ENCODE measurements at places on chromosomes 7 and 10.

GRCh38 chr10:20254078-20254477, 437.8 kb downstream of the PLXDC2 start:
- no peak for DNase-seq

DNA sequence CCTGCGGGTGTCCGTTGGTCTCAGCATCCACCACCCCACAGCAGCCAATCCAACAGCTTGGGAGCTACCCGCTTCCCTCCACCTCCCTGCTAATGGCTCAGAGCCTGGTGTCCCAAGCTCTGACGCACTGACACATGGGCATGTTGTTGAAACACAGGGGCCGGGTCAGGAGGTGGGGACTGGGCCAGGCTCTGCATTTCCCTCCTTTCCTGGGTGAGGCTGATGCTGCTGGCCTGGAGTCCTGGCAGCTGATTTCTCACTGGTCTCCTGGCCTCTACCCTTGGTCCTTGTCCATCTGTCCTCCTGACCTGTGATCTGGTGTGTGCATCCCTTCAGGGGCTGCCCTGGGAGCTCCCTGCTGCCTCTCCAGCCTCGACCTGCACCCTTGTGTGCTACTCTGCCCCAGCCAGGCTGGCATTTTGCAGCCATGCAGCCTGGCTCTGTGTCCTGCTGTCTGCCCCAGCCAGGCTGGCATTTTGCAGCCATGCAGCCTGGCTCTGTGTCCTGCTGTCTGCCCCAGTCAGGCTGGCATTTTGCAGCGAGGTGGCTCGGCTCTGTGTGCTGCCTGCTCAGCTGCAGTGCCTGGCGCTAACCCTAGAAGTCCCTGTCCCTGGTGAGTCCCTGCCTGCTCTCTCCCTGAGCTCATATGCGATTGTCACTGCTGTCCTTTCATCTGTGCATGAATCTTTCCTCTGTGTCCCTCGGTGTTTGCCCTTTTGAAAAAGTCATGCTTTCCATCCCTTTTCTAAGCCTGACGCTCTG, 14.0 kb downstream of the AMZ1 start:
- no peak for DNase-seq

DNA sequence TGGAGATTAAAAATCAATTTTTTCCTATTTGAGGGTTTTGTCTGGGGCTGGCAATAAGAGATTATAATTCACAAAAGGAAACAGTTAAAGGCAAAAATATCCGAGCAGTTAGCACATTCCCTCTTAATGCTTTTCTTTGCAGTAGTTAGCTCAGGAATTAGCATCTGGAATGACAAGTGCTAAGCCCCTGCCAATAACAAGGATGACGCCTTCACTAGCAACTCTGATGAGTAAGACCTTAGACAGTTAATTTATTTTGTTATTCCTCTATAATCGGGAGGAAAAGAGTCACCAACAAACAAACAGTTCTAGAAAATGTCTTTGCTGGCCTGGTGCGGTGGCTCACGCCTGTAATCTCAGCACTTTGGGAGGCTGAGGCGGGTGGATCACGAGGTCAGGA, 151.3 kb downstream of the TRIL start:
- DNase-seq, result no peak

GRCh38 chr10:22685926-22686325, 28.5 kb downstream of the PIP4K2A start:
- DNase-seq, result no peak

DNA sequence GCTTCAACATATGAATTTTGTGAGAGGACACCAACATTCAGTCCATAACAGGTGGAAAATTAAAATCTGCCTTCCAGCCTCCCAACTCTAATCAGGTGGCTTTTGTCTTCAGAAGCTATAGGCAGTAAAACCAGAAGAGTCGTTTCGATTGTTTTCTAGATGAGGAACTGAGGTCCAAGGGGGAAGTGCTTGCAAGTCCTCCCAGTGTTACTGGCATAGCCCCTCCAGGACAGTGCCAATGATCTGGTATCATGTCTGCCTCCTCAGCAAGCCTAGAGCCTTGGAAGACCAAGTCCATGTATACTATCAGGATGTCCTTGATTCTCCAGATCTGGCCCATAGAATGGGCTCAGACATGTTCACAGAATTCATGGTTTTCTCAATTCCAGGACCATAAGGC, 16.9 kb downstream of the CYP26A1 start:
- no peak for DNase-seq

DNA sequence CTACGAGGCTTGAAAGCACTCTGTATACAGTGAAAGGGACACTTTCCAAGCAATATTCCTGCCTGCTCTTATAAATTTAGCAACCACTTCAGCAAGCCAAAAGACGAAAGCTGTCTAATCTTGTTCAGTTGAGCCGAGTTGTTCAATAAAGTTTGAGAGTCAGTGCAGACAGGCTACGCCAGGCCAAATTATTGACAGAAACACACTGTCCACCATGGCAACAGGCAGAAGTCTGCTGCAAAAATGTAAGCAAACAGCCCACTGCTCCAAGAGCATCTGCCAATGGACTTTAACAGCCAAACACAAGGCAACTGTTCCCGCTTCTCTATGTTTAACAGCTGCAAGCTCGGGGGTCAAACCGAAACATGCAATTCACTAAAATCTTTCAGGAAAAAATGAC, 85.7 kb downstream of the GLI3 start:
- DNase-seq, result no peak

GRCh38 chr10:34601691-34602090, 213.4 kb downstream of the PARD3 start:
- DNase-seq, result no peak

DNA sequence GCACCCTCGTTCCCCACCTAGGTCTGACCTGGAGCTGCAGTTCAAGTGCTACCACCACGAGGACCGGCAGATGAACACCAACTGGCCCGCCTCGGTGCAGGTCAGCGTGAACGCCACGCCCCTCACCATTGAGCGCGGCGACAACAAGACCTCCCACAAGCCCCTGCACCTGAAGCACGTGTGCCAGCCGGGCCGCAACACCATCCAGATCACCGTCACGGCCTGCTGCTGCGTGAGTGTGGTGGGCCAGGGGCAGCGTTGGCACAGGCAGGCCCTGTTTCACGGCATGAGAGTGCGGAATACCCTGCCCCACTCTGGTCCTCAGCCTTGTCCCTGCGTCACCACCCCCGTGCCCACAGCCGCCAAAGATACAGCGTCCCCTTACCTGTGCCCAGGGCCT, 46.6 kb upstream of the PPIF start:
- DNase-seq, result no peak

- no peak for DNase-seq
Measured at GRCh38 chr10:66283874-66284464, 641.9 kb upstream of the LRRTM3 start.

DNA sequence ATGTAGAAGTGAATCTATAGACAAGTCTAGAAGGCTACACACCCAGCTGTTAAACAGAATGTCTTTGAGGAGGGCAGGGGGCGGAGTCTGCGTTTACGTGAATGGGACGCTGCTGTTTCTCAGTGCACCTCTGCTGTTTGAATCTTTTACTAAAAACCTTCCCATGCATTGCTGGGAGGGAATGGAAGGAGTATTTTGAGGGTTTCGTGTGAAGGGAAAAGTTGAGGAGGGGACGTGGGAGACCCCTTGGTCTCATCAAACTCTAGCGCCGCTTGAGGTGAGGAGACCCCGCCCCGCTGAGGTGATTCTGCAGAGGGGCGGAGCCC, 492 bp upstream of the VCL start:
- no peak for DNase-seq

DNA sequence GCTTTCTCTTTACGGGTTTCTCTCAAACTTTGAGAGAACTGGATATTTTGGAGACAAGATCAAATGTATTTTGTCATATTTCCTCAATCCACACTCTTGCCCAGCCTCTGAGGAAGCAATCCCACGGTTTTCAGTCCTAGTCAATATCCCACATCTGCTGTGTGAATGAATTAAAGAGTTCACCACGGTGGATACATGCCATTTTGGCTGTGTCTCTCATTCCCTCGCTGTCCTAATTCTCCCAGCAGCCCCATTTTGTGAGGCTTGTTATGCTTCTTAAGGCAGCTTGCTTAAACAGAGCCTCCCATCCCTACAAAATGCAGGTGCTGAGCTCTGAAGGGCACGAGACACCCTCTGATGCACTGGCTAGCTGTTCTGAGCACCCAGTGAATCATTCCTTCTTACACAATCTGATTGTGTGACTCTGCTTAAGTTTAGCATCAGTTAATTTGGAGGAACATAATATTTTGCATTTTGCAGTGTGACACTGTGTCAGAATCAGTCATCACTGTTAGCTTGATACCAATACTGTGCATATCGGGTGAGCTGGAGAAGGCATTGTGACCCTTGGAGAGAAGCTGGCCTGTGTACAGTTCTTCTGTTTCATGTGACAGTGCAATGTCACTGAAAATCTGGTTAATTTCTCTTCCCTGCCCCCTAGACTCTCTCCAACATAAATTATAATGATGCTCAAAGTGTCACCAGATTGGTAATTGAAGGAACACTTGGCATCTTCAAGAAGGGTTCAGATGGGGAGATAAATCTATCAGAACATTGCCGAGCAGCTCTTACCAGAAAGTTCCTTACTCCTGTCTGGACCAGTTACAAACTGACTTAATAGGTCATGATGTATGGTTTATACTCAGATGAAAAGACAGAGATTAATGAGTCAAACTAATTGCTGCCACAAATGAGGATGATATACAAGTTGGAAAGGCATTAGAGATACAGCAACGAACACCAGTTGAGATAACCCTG, 103.7 kb upstream of the AOAH start:
- no peak for DNase-seq

DNA sequence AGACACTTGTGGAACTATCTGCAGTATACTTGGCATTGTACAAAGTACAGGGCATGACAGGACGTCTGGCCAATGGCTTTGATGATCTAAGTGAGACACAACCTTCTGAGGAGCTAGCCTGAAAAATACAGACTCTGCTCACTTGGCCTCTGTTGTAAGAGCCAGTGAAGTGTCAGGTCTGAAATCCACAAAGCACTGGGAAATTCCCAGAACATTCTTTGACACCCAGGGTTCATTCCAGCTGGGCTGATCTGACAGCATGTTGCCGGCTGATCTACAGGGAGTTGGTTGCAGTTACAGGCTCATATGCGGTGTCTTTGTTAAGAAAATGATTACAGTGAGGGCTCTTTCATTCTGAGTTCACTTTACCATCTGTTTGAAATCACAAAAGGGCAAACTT, 354.6 kb downstream of the PHF14 start:
- no peak for DNase-seq

DNA sequence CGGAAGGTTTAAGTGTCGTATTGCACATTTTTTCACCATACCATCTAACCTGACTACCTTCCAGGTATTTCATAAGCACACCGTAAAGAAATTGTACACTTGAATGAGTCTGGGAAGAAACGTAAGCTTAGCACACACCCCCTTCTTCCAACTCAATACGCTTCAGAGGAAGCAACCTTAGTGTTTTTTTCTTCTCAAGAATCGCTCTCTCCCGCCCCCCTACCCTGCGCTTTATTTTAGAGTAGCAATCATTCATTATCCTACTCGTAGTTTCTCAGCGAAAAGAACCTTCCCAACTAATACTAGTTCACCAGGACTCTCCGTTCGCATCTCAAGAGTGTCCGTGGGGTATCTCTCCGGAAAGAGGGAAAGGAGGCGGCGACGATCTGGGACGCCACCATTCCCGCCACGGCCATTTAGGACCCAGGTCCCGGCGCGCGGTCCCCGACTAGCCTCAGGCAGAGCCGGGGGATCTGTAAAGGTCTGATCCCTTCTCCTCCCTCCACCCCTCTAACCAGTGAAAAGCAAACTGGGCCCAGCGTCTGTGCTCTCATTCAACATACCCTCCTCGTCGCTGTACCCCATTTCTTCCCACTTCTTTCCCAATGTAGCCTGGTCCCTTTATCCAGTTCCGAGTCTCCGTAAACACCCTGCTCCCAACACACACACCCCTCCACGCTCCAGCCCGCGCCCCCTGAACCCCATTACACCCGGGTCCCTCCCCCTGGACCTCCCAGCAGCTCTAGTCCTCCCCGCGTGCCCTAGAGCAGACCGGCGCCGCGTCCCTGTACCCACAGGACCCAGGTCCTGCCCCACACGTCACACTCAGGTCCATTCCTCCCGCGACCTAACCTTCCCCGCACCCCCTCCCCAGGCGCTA, 16.0 kb downstream of the MYOZ1 start:
- no peak for DNase-seq

GRCh38 chr10:119461380-119461779, 81.1 kb downstream of the RGS10 start:
- DNase-seq, result no peak

DNA sequence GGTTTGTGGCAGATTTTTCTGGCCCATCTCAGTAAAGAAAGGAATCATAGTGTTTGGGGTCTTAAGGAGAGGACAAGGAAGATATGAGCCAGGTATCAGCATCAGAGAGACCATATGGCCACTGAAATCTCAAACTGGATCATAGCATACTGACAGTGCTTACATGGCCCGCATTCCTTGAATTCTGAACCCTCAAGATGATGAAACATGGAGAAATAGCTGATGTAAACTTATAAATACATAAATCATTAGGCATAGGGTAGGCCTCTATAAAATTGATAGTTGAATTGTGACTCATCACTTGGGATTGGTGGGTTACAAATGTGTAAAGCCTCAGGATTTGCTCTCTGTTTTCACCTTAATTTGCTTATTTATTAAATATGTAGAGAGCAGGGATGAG, 688.5 kb downstream of the CNTNAP2 start:
- no peak for DNase-seq

DNA sequence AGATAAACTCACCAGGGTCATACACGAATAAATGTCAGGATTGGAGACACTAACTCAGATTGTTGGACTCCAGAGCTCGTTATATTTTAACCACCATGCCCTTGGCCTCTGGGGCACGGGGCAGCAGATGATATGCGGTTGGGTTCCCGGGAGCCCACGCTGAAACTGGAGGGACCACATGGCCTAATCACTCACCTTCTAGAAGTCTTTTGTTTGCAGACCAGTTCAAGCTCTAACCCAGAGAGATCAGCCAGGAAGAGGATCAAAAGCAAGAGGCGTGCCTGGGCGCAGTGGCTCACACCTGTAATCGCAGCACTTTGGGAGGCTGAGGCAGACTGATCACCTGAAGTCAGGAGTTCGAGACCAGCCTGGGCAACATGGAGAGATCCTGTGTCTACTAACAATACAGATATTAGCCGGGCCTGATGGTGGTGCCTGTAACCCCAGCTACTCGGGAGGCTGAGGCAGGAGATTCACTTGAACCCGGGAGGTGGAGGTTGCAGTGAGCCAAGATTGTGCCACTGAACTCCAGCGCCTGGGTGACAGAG, 42.6 kb upstream of the ECHDC3 start:
- DNase-seq, result no peak

- no peak for DNase-seq
Measured at GRCh38 chr10:110765513-110766319, 106.0 kb upstream of the PDCD4 start.

GRCh38 chr7:140616328-140616727, 24.3 kb downstream of the DENND2A start:
- DNase-seq, result no peak
